ENCODE measurements at places on chromosomes 2 and 18. TPM values are rescaled to one million over a fixed set of nuclear protein-coding genes. Genes with fewer than 3 reads are reported as not detected.
A peak's percentile ranks its signal among the peaks of the same experiment; 100 is the strongest.

DNA sequence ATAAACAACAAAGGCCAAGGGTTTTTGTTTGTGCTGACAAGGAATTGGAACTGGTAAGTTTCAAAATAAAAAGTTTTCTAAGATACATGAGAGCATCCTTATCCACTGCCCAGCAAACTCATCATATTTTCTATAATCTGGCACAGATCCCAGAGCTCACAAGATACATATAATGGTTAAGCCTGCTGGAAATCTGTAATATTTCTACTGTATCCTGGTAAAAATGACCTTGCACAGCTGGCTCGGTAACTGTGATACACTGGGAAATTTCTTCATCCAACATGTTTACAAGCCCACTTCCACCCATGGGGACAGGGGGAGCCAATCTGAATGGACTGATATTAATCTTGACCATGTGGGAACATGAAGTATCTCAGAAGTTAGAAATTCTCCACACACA lies 425.4 kb upstream of the MMADHC start:
- no peak for DNase-seq
- no peak overlapping the region for H3K4me3 ChIP-seq
- no peaks in the 10 kb centered on the region for H3K36me3 ChIP-seq
- no peak overlapping the region for H3K27ac ChIP-seq

GRCh38 chr2:235966396-235966795 lies 201.8 kb downstream of the GBX2 start:
- no peak overlapping the region for H3K4me3 ChIP-seq
- no peaks in the 10 kb centered on the region for H3K36me3 ChIP-seq
- DNase-seq = no peak
- H3K27me3 ChIP-seq = no peaks in the 10 kb centered on the region

DNA sequence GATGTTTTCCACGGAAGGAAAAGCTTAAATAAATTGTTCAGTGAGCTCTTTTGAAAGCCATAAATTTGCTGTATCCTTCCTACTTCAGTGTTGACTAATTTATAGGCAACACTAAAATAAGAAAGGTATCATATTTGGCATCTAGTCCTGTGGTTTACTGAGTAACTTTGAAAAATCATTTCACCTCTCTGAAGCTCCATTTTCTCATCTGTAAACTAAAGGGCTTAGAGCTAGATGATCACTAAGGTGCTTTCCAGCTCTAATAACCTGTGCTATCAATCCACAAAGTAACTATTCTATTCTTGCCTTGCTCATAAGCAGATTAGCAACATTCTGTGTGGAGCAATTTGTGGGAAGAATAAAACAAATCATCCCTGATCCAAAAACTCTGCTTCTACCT lies 3.6 kb upstream of the MYOM1 start:
- no peak overlapping the region for H3K27ac ChIP-seq
- no peak for DNase-seq
- no peaks in the 10 kb centered on the region for H3K27me3 ChIP-seq
- peaks cover 24% of the 10 kb centered on the region for H3K4me1 ChIP-seq
- H3K4me3 ChIP-seq = no peak overlapping the region
- no peaks in the 10 kb centered on the region for H3K36me3 ChIP-seq

The SERPINB3 gene
- not detected for polyA plus RNA-seq

The KCNF1 gene
- polyA plus RNA-seq = 4.2 TPM

The PDE1A gene
- 2.2 TPM for polyA plus RNA-seq

DNA sequence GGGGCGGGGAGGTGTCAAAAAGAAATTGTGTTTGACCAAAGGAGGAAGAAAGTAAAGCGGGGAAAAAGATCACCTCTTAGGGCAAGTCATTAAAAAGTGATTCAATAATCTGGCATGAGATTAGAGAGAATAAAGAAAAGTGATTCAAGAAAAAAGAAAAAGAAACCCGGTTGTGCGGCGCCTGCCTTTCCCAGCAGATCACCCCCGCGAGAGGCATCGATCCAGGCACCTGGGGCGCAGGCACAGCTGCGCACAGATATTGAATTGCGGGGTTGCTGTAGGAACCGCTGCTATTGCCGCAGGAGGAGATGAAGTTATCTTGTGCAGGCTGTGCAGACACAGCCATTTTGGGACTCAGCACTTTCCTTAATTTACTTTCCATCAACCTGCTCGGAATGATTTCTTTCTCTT lies 71.2 kb downstream of the PLB1 start:
- no peak for DNase-seq
- H3K4me3 ChIP-seq = peak overlapping the region; percentile 46
- no peak overlapping the region for H3K27ac ChIP-seq
- H3K27me3 ChIP-seq = no peaks in the 10 kb centered on the region
- no peaks in the 10 kb centered on the region for H3K4me1 ChIP-seq
- H3K36me3 ChIP-seq = no peaks in the 10 kb centered on the region

The REG1B gene
- 20,052 TPM for polyA plus RNA-seq

- no peaks in the 10 kb centered on the region for H3K36me3 ChIP-seq
- no peak for DNase-seq
- H3K4me1 ChIP-seq = no peaks in the 10 kb centered on the region
- H3K27ac ChIP-seq = no peak overlapping the region
- H3K4me3 ChIP-seq = no peak overlapping the region
- H3K27me3 ChIP-seq = no peaks in the 10 kb centered on the region
Measured at GRCh38 chr2:191657977-191658376, 20.0 kb upstream of the NABP1 start.

The NT5C1B gene
- polyA plus RNA-seq = 0.05 TPM

DNA sequence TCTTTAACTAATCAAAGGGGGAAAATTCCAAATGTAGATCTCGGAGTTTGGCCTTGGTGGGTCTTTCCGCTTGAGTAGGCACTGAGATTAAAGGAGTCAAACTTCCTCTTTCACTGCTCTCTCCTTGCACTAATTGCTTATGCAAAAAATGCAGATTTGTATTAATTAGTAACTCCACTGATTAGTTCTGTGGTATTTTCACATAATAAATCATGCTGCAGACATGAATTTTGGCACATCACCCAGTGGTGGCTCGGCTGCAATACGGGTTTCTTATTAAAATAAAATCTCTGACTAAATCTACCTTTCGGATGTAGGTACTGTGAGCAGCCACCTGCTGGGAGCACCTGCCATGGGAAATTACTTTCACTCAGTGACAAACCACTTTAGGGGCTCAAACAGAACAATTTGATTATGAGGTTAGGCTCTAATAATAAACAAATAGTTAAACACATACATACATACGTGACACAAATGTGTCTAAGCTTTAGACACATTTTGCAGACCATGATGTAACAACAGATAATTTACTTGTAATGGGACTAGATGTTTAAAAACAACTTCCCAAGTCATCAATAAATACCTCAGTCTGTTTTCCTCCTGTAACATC lies 6.4 kb upstream of the NEUROD1 start:
- H3K4me3 ChIP-seq = no peak overlapping the region
- H3K27me3 ChIP-seq = peaks cover 10% of the 10 kb centered on the region
- H3K27ac ChIP-seq = no peak overlapping the region
- H3K36me3 ChIP-seq = no peaks in the 10 kb centered on the region
- DNase-seq = no peak

The CXCR2 gene
- polyA plus RNA-seq = 0.11 TPM

All from pancreas (tissue), 10 donors.